ENCODE measurements at places on chromosomes 16 and 17.

DNA sequence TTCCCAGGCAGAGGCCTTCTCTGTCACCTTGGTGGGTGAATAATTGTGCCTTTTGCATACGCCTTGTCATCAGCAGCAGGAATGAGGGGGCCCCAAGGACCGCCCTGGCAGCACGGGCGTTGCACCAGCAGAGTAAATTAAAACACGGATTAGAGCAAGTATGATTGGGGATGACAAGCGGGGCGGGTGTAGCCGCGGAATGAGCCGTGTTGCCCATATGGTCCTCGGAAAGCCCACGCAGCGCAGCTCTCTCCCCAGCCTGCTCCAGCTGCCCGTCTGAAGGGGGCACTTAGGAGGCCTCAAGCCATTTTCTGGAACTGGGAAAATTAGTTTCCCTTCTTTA is 299.4 kb upstream of the IRX3 start:
- no peak for DNase-seq

- DNase-seq = no peak
Measured at GRCh38 chr17:80146121-80147034, 550 bp downstream of the EIF4A3 start.

GRCh38 chr17:81834831-81835267 is at the start of gene PPP1R27:
TSS of gene PPP1R27 (minus strand) at chr17:81835050. CDS start at chr17:81834953, 97 bp downstream.
- no peak for DNase-seq

- DNase-seq = peak; percentile 17
Measured at GRCh38 chr16:57609541-57610401, 18.7 kb upstream of the ADGRG1 start.

DNA sequence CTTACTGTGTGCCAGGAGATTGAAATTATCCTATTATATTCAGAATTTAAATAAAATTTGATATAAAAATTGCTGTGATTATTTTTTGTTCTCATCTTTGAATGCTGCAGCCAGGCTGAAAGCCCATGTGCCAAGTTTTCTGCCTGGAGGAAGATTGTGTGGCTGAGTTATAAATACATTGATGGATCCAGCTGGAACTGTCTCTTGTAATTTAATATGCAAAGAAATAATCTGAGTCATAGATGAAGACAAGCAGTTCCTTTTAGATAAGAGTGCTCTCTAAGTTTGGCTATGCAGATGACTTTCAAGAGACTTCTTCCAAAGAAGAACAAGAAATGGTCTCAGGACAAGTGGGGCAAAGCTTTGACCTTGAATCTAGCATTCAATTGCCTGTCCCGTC is 871.0 kb downstream of the CDH11 start:
- DNase-seq = no peak

GRCh38 chr17:44324092-44324570 is 492 bp downstream of the SLC25A39 start:
- DNase-seq = no peak

DNA sequence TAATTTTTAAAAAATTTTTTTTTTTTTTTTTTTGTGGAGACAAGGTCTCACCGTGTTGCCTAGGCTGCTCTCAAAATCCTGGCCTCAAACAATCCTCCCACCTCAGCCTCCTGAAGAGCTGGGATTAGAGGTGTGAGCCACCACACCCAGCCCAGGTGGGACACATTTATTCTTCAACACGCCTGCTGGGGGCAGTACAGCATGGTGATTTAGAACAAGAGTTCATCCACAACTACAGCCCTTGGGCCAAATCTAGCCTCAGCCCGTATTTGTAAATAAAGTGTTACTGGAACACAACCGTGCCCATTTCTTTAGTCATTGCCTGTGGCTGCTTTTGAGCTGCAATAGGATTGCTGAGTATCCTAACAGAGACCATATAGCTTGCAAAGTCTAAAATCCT is 92.8 kb downstream of the KATNIP start:
- DNase-seq = no peak

- DNase-seq = no peak
Measured at GRCh38 chr17:43854498-43854897, 7.5 kb downstream of the CD300LG start.

DNA sequence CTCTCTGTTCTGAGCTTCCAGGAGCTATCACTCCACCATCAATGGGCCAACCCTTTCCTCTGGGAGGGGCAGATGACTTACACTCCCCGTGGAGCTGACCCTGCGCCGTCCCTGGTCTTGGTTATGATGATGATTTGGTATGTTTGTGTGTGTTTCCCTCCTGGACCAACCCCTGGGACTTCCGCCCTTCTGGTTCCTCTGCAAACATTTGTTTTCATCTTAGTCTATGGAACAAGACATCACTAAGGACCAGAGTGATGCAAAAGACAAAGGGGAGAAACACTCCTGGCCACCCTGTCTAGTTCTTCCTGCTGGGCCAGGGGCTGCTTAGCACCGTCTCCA is 13.7 kb downstream of the CBX4 start:
- DNase-seq = no peak

DNA sequence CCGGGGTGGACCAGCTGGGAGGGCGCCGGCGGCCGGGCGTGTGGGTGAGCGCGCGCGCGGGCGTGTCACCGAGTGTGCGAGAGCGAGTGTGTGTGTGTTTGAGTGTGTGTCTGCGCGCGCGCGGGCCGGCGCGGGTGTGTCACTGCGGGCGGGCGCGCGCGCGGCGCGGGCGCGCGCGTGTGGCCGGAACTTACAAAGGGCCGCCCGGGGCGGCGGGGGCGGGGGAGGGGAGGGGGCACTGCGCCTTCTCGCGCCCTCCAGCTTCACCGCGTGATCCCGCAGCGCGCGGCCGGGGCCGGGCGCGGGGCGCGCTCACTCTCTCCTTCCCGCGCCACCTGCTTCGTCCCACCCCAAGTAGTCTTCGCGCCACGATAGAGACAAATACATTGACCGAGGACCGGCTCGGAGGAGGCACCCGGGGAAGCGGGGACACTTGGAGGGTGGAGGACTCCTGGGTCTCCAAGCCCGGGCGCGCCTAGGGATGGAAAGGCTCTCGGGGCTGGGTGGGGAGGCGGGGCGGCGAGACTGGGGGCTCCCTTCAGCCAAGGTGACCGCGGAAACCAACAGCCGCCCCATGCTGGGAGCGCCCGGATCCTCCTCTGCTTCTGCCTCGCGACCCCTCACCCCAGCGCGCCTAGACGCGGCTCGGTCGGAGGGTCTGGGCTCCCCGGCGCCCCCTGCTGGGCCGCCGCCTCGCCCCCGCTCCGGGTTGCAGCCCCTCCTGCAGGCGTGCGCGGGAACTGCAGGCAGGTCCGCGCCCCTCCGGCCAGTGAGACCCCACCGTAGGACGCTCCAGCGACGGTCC is at the start of gene SRCIN1:
Gene SRCIN1, minus strand, starts transcription at position 112 of the 805 bp plus-strand sequence. CDS start 247 bp downstream, outside the sequence.
- peak; percentile 15 for DNase-seq
